Endothelial cell of umbilical vein (primary cell): ENCODE measurements at places on chromosomes 3 and 15. TPM values are rescaled to one million over a fixed set of nuclear protein-coding genes. Genes with fewer than 3 reads are reported as not detected.

Gene DIPK2A
- 40.6 and 43.0 TPM in 2 replicates for total RNA-seq

Gene PCOLCE2
- not detected in 2 replicates for total RNA-seq

Gene LSMEM2
- total RNA-seq, result not detected in 2 replicates

Gene EPB42
- not detected in 2 replicates for total RNA-seq

Gene ELL3
- 2.4 and 3.6 TPM in 2 replicates for total RNA-seq

Gene ACKR2
- total RNA-seq, result not detected in 2 replicates

Gene CLCN2
- total RNA-seq, result 6.5 and 9.9 TPM in 2 replicates
